COR-L47 (cell line): ENCODE measurements at places on chromosomes 7 and 10.
A peak's percentile ranks its signal among the peaks of the same experiment; 100 is the strongest.

GRCh38 chr7:66824041-66824440, 83.5 kb downstream of the RABGEF1 start:
- no peak for DNase-seq

DNA sequence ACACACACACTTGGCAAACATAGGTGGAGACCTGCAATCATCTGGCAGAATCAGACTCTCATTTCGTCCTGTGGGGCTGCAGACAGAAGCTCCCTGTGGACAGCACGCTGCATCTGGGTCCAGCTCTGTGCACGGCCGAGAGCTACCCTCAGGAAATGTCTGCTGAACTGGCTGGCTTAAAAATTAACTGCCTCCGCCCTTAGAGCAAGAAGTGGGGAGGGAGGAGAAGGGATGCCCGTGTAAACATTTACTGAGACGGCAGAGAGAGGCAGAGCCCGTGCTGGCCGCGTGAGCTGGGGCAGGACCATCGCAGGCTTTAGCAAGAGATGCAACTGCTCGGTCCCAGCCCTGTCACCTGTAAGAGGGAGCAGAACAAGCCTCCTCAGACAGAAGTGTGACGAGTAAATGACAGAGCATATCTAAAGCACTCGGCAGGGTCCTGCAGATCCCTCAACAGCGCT, 81.8 kb downstream of the TNS3 start:
- DNase-seq, result no peak

DNA sequence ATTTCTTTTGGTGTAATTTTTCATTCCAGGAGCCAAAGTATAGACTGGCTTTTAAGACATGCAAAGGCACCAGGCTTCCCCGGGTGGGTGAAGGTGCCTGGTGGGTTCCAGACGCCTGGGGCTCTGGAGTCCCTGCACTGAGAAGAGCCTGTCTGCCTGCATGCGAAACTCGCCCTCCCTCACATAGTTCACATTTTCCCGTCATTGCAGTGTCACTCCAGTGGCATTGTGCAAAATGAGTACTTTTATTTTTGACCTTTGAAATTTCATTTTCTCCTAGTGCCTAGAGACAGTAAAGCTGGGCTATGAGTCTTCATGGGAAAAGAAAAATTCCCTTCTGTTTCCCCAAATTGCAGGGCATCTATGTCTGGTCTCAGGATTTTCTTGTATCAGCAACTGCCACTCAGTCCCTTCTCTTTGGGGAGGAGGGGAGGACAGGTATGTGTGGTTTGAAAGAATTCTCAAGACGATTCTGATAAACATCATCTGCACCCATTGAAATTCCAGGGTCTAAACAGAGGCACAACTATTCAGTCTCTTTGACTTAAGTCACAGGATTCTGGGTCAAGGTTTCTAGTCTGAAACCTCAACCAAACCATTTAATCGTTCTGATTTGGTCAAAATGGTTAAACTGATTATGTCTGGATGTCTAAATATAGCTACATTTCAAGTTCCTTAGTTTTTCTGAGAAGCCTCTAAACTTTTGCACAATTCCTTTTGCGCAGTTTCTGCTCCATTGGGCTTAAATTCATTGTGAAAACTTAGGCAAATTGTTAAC, 107.8 kb downstream of the CYP26A1 start:
- no peak for DNase-seq

- no peak for DNase-seq
Observed at GRCh38 chr10:6229746-6230145, 27.0 kb downstream of the PFKFB3 start.

DNA sequence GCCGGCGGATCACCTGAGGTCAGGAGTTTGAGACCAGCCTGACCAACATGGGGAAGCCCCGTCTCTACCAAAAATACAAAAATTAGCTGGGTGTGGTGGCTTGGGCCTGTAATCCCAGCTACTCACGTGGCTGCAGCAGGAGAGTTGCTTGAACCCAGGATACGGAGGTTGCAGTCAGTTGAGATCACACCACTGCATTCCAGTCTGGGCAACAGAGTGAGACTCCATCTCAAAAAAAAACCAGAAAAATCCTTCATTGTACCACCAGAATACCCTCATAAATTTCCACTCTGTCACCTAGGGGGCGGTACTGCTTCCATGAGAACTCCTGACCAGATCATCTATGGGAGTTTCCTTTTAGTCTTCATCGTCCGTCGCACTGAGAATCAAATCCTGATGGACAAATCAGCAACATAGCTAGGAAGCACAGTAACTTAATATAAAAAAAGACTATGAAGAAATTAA, 225.8 kb upstream of the KLF14 start:
- DNase-seq, result no peak

GRCh38 chr7:30562498-30562897, 32.2 kb upstream of the GARS1 start:
- DNase-seq, result peak; percentile 77

- DNase-seq, result no peak
Observed at GRCh38 chr10:92074126-92074887, 150.7 kb downstream of the BTAF1 start.

- DNase-seq, result peak; percentile 20
Observed at GRCh38 chr7:147432079-147432478, 1158.5 kb upstream of the C7orf33 start.

GRCh38 chr10:104456802-104457542, 103.3 kb downstream of the CFAP58 start:
- DNase-seq, result no peak

DNA sequence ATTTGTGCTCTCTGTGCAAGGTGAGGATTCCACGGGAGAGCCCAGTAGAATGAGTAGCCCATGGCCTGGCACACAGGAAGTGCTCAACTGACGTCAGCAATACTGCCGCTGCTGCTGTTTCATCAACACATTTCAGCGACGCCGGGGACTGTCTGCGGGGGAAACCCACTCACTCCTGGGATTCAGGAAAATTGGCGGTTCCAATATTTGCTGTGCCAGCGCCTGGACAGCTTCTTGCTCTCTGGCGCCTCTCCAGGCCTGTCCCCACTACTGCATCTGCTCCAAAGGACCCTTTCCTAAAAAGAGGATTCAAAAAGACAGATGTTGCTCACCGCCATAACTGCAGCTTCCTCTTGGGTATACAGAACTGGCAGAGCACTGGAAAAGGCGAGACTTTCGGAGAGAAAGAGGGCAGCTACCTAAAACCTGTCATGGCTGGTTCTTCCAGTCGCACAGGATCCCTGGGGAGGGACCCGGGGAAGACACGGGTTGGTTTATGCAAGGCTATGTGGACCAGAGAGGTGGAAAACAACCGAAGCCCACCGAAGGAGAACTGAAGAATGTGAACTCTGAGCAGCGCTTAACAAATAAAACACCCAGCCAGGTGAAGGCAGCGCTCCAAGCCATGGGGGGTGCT, 39.7 kb upstream of the ENO4 start:
- DNase-seq, result no peak

DNA sequence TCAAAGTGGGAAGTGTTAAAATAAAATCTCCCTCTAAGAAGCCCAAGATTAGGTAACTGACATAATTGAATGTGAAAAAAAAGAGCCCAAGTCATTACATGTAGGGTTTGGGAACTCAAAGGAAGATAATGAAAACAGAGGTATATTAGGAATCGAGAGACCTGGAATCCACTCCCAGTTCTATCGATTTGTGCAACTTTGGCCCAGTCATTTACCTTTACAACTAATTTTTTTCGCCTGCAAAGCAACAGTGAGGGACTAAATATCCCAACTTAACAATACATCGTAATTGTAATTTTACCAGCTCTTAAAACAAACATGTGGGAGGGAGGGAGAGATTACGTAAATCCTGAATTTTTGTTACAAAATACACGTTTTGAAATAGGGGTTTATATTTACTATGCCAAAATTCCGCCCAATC, 1.4 kb downstream of the MINDY3 start:
- DNase-seq, result no peak

DNA sequence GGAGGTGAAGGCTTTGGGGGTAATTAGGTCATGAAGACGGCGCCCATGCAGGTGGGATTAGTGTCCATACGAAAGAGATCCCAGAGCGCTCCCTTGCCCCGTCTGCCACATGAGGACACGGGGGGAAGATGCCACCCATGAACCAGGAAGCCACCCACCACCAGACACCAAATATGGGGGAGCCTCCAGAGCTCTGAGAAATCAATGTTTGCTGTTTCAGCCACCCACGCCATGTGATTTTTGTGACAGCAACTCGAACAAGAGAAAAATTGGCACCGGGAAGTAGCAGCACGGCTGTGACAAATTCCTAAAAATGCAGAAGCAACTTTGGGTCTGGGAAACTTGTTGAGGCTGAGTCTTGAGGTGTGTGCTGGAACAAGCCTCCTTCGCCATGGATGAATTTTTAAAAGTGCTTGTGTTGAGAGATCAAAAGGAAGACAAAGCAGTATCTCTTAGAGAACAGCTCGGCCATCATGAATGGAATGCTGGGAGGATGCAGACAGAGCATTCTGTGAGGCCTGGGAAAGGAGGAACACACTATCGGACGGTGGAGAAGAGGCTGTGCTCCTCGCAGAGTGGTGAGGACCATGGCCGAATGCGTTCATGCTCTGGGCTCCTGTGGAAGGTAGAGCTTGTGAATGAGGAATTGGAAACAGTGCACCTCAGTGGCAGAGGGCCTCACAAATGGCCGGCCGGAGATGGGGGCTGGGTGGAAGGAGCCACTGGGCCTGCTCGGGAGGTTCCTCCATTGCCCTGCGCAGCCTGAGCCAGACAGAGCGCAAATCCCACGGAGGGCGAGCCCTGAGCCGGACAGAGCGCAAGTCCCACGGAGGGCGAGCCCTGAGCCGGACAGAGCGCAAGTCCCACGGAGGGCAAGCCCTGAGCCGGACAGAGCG, 277.5 kb downstream of the PTPRN2 start:
- DNase-seq, result no peak

DNA sequence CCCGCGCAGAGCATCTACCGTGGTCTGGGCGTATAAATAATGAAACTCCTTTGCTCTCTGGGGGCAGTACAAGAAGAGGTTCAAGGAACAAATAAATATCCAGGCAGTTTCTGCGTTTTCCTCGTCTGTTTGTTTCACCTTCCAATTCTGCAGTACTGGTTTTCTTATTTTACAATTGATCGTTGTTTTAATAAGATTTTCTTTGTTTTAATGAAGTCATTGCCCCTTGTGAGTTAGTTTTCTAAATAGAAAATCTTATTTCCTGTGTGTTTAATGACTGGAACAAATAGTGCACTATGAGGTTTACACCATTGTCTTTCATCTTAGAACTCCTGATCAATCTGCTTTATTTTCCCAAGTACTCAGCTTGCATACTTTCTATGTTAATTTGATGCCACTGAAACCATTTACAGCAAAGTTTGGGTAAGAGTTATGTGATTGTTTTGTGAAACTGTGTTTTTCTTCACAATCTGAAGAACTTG, 1.2 kb downstream of the PLEKHA1 start:
- DNase-seq, result no peak

DNA sequence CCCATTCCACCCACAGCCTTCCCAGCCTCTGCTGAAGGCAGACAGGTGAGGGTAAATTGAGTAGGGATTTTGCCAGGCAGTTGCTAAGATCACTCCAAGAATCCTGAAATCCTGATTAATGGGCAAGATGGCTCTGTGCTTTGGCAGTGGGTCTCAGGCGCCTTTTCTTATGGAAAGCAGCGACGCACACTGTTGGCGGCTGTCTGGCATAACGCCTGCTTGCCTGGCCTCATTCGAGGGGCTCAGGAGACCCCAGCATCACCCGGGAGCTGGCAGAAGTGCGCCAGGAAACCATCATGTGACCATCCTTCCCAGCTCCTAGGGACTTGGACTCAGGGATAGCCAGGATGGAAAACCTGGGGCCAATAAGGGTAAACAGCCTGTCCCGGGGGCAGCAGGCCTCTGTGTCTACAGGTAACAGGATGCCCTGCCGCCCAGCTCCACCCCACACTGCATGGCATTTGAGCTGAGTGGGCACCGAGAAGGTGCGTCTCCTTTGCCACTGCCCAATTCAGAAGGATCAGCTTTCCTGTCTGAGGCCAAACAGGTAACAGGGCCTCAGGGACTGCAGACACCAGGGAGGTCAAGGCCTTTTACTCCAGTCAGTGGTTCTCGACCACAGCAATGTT, 98.6 kb downstream of the FAM53B start:
- no peak for DNase-seq

- no peak for DNase-seq
Observed at GRCh38 chr10:85454386-85454785, 912.2 kb downstream of the GRID1 start.

- DNase-seq, result no peak
Observed at GRCh38 chr10:89516149-89516832, 19.1 kb downstream of the SLC16A12 start.

DNA sequence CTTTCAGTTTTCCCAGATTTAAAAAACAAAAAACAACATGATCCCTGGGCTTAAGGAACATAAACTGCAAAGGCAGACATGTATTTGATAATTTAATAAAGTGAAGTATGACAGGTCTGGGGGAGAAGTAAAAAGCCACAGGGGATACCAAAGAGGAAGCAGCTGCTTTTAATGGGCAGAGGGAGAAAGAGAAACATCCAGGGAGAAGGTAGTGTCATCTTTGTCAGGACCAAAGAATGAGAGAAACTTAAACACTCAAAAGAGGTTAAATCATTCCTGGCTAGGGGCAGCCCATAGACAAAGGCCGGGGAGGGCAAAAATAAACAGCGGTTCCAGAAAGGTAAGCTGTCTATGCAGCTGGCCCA, 94.5 kb downstream of the GRB10 start:
- DNase-seq, result no peak

DNA sequence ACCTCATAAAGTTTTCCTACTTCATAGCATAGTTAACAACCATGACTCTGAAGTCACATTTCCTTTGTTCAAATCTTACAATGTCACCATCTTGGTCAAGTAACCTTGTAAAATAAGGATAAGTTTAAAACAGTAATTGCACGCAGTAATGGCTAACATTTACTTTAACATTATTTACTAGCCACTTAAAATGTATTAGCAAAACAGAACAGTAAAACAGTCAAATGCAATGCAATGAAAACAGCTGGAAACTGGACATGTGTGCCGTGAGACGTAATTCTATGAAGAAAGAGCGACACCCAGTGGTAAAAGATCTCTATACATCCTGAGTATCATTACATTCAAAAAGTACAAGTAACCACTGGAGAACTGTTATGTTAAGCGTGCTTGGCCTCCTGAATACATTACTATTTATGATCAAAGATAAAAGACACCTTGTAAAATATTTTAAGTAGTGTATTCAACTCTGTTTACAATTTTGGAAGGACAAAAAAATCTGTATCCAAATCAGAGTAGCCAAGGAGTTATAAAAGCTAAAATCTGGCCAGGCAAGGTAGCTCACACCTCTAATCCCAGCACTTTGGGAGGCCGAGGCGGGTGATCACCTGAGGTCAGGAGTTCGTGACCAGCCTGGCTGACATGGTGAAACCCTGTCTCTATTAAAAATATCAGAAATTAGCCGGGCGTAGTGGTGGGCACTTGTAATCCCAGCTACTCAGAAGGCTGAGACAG, 27.2 kb downstream of the ATE1 start:
- peak; percentile 38 for DNase-seq
